ENCODE measurements at places on chromosomes 12 and 14. TPM values are rescaled to one million over a fixed set of nuclear protein-coding genes. Genes with fewer than 3 reads are reported as not detected.

The PRKAB1 gene
- total RNA-seq, result 14.5 TPM

The GPD1 gene
- total RNA-seq, result not detected

The LMNTD1 gene
- 1.9 TPM for total RNA-seq

The FAM186B gene
- total RNA-seq, result 0.22 TPM

The LAG3 gene
- under 0.01 TPM for total RNA-seq

The EFS gene
- total RNA-seq, result 5.5 TPM

The DBX2 gene
- not detected for total RNA-seq

The SRRM4 gene
- under 0.01 TPM for total RNA-seq

The LHX5 gene
- not detected for total RNA-seq

The ESPL1 gene
- 4.2 TPM for total RNA-seq

The KRT73 gene
- total RNA-seq, result not detected

The DLGAP5 gene
- 112 TPM for total RNA-seq

The E2F7 gene
- total RNA-seq, result 32.6 TPM

The MYF6 gene
- 0.11 TPM for total RNA-seq
